Kidney epithelial cell (primary cell): ENCODE measurements at places on chromosomes 6 and 20. TPM values are rescaled to one million over a fixed set of nuclear protein-coding genes. Genes with fewer than 3 reads are reported as not detected.

DNA sequence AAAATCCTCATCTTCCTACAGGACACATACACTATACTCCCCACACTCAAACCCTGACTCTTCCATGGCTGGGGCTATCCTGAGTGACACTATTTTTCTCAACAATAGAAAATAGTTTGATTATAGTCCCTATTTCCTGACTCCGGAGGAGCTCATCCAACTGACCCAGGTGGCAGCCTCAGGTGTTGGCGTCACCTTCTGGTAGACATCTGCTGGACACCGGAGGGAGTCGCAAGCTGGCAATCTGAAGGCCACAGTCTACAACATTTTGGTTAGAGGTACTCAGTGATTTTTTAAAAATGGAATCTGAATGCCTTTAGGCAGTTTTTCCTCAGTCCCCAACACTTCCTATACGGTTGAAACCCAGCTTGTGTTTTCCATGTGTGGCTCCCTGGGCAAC, 32.2 kb upstream of the OCSTAMP start:
- DNase-seq: no peak

Gene TP53TG5
- total RNA-seq: not detected in 2 replicates

Gene CLDN20
- not detected in 2 replicates for total RNA-seq

DNA sequence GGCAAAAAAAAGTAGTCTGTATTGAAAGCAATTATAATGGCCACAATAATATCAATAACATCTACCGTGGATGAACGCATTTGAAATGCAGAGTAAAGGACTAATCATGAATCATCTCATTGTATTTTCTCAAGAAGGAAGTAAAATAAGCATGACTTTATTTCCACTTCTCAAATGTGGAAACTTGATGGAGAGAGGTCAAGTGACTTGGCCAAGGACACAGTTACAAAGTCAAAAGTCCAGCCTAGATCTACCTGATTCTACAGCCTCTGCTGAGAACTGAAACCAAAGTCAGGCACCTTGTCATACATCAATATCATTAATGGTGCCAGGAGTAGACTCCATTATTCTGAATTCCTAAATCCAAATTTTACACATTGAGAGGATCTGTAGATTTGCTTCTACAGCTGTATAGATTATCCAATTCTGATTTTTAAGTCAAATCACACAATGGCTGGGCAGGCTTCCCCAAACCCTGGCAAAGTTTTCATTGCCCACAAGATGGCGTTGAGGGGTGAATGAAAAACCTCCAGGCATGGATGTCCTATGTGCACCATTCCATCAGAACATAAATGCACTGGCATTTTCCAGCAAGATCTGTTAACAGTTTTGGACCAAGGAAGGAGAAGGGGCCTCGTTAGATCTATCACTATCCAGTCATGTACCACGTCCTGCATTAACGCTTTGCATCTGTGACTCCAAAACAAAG, 423.1 kb downstream of the MAFB start:
- DNase-seq: no peak
